ENCODE measurements at places on chromosomes 7 and 10. TPM values are rescaled to one million over a fixed set of nuclear protein-coding genes. Genes with fewer than 3 reads are reported as not detected.

FAM237B gene
- not detected for total RNA-seq

ACBD7 gene
- 0.89 TPM for total RNA-seq

ADAMTS14 gene
- not detected for total RNA-seq

LRIT1 gene
- total RNA-seq, result not detected

ANKRD61 gene
- total RNA-seq, result not detected

PIP gene
- total RNA-seq, result not detected

LGI1 gene
- not detected for total RNA-seq

AEBP1 gene
- 12.9 TPM for total RNA-seq

GALNT17 gene
- total RNA-seq, result not detected

ZP3 gene
- total RNA-seq, result 1.5 TPM

OR2A5 gene
- not detected for total RNA-seq

KLF14 gene
- total RNA-seq, result not detected

FAM180A gene
- total RNA-seq, result not detected

All from activated CD8-positive, alpha-beta memory T cell treated with anti-CD3 and anti-CD28 coated beads for 36 hours (primary cell).